ENCODE measurements at places on chromosomes 2 and 18.

DNA sequence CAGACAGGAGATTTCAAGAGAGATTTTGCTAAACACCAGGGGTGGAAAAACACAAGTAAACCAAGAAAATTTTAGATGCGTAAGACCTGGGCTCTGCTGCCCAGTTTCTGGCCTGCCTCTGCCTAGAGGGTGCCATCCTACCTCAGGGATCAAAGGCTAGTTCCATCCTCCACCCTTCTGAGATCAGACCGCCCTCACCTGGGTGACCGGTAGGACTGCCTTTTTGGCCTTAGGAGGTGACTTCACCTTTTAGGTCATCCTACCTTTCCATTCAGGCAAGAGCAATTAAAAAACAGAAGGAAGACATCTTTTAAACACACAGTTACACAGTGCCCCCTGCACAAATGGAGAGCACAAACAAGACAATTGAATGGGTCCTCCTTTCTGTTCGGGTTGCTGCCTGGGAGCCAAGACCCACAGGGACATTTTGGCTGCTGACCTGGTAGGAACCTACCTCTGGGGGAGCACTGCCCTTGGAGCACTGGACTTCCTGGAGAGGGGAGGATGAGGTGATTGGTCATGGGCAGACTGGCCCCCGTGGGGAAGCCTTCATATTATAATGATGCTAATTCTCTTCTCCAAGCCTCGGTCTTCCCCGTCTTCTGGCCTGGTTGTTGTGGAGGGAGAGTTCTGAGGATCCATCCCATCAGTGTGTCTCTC, 3.1 kb downstream of the PSD4 start:
- no peak for DNase-seq

GRCh38 chr18:58402247-58402646, 226.6 kb downstream of the ALPK2 start:
- DNase-seq, result no peak

DNA sequence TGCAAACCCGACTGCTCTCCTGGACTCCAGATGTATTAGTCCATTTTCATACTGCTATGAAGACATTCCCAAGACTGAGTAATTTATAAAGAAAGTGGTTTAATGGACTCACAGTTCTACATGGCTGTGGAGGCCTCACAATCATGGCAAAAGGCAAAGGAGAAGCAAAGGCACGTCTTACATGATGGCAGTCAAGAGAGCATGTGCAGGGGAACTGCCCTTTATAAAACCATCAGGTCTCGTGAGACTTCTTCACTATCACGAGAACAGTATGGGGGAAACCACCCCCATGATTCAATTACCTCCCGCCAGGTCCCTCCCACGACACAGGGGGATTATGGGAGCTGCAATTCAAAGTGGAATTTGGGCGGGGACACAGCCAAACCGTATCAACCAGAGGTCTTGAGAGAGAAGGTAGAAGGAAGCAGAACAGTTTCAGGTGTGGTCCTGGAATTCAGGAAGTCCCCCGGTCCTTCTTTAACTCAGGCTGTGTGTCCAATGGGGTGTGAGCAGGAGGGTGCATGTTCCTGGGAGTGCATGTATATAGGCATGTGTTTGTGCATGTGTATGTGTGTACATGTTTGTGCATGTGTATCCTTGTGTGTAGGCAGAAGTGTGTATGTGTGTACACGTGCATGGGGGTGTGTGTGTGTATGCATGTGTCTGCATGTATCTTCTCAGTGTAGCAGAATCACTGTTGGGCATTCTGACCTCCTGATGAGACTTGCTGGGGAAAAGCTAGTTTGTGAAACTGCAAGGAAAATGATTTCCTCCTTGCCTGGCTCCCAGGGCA, 46.2 kb downstream of the GREB1 start:
- DNase-seq, result no peak

- no peak for DNase-seq
Measured at GRCh38 chr2:181198183-181198864, 217.9 kb downstream of the UBE2E3 start.

DNA sequence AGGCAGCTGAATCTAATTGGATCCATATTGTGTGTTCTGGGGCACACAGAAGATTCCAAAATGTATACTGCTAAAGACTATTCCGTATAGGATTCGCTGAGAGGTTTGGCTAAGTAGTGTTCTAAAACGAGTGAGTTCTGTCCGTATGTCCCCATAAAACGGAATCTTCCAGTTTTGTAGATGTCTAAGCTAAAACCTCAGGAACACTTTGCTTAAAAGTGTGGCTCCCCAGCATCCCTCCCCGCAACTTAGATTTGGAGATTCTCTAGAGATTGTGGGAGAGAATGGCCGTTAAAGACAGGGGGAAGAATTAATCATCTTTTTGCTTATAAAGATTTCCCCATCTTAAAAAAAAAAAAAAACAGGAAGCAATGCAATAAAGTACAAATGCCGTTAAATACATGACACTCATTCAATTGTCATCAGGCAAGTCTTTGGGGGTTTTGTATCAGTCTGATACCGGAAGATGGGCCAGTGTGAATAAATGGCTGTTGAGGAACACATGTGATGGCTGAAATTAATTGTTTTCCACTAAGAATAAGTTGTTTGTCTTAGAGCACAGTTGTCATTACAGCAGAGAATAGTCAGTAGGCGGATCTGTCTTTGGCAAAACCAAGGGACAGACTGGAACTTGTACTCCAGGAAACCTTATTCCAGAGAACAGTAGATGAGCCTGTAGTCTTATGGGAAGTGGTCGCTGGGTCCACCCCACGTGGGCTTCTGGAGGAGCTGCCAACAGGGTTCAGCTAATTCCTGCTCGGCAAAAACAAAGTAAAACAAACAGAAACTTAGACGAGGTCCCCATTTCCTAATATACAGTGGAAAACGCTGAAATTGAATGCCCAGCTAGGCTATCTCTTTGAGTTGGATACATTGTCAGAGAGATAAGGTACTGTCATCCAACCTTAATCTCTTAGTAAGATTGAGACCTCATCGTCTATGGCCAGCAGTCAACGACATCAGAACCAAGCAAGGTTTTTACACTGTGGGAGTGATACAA, 1.7 kb downstream of the EMILIN2 start:
- no peak for DNase-seq

DNA sequence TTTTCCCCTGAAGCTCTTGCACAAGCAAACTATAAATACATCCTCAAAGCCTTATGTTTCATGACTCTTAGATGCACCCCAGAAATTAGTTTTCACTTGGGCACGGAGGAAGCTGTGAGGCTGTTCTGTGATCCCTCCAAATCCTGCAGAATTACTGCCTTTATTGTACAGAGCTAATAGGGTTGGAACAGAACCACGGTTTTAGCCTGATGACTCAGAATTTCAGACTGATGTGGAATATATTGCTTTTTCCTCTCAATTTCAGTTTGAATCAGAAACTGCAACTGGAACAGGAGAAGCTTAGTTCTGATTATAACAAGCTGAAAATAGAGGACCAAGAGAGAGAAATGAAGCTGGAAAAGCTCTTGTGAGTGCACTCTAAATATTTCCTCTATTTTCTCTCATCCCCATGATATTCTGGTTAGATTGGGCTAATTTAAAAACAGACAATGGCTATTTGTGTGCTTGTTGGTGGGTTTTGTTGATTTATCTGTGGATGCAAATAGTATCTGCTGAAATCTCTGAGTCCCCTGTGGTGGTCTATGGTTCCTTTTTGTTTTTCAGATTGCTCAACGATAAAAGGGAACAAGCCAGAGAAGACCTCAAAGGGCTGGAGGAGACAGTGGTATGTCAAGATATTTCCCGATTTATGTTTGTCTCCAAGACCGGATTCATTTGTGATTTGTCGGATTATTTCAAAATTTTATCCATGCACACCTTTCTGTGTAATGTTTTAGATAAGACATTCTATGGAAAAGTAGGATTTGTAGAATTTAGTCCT, 38.2 kb upstream of the LYPD6B start:
- no peak for DNase-seq

DNA sequence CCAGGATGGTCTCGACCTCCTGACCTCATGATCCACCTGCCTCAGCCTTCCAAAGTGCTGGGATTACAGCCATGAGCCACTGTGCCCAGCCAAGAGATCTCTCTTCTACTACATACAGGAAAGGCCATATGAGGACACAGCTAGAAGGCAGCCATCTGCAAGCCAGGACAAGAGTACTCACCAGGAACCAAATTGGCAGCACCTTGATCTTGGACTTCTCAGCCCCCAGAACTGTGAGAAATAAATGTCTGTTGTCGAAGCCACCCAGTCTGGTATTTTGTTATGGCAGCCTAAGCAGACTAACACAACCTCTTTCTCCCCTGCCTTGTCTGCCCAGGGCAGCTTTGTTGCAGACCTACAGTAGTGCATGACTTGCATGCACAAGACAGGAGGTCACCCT, 211.3 kb upstream of the HAAO start:
- DNase-seq, result no peak

- no peak for DNase-seq
Measured at GRCh38 chr2:33256162-33256755, 220.2 kb upstream of the RASGRP3 start.

- DNase-seq, result no peak
Measured at GRCh38 chr2:205644018-205644417, 38.3 kb upstream of the NRP2 start.

GRCh38 chr2:69575926-69576325, 67.6 kb downstream of the AAK1 start:
- DNase-seq, result no peak

All from Panc1 (cell line).